Muscle of leg (tissue), 16 donors: ENCODE measurements at places on chromosomes 16 and 17.
A peak's percentile ranks its signal among the peaks of the same experiment; 100 is the strongest.

DNA sequence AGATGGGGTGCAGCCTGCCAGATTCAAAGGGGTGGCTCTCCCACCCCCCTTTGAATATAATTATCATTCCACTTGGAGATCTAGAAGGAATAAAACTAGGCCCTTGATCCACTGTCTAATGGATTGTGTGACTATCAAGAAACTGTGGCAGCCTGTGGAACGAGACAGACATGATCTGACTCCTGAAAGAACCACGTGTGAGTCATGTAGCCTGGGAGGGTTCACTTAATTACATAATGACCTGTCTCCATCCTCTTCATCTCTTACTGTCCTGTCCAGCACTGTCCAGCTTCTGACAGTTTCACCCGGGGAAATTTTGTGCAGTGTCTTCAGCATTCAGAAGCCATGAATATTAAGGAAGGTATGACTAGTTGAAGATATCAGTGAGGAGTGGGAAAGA lies 43.3 kb upstream of the CDH13 start:
- DNase-seq: no peak

DNA sequence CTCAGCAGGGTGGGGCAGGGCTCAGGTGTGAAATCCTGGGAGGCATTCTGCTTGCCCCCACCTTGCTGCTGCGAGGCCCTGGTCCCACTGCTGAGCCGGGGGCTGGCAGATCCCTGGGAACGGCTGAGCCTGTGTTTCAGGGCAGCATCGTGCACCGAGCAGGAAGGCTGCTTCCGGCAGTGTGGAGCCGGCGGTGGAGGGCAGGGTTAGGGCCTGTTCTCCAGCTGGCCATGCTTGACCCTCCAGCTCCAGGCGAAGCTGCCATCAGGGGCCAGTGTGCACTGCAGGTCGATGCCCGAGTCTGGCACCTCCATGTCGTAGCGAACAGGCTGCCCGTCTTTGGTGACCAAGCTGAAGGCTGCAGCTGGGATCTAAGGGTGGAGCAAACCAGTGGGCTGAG lies 2.5 kb upstream of the SPATA32 start:
- DNase-seq: no peak

DNA sequence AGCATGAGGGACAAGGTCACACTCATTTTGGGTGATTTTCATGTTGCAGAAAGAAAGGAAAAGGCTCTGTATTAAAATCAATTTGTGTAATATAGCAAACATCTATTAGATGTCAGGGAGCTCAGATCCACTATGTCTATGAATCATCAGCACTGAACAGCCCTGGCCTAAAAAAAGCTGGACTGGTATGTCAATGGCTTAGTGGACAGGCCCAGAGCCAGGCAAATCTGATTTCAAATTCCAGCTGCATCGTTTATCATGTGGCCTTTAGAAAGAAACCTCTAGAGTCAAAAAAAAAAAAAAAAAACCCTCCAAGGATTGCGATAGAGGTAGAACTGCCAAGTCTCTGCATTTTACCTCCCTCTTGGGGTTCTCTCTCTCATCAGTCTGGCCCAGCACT lies 5.4 kb downstream of the GAS7 start:
- peak; percentile 48 for DNase-seq

GRCh38 chr17:35760587-35760986 lies at the start of gene C17orf50:
Gene C17orf50 (plus strand): TSS chr17:35760887. CDS start chr17:35760942, 55 bp downstream.
- no peak for DNase-seq

- no peak for DNase-seq
Measured at GRCh38 chr17:33261820-33262219, 31.3 kb downstream of the ASIC2 start.

DNA sequence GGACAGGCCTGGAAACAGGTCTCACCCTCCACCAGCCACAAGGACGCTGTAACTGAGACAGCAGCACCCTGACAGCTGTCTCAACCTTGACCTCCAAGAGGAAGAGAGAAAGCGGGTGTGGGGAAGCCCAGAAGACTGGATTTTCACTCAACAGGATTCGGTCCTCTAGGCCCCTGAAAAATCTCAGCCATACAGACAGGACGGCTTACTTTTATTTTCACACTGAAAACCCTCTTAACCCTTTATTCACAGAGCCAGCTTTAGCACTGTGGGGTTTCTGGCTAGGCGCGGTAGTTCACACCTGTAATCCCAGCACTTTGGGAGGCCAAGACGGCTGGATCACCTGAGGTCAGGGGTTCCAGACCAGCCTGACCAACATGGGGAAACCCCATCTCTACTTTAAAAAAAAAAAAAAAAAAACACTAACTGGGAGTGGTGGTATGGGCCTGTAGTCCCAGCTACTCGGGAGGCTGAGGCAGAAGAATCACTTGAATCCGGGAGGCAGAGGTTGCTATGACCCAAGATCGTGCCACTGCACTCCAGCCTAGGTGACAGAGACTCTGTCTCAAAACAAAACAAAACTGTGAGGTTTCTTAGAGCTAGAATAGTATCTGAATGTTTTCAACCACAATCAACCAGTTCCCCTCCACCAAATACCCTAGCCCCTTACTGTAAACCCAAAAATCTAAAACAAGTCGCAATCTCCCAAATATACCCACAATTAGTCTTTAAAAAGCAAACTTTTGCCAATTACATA lies 5.3 kb downstream of the ANKRD11 start:
- no peak for DNase-seq

- DNase-seq: no peak
Measured at GRCh38 chr17:951325-952132, 28.0 kb downstream of the NXN start.

GRCh38 chr17:65809366-65809765 lies 247.9 kb upstream of the AXIN2 start:
- DNase-seq: no peak

DNA sequence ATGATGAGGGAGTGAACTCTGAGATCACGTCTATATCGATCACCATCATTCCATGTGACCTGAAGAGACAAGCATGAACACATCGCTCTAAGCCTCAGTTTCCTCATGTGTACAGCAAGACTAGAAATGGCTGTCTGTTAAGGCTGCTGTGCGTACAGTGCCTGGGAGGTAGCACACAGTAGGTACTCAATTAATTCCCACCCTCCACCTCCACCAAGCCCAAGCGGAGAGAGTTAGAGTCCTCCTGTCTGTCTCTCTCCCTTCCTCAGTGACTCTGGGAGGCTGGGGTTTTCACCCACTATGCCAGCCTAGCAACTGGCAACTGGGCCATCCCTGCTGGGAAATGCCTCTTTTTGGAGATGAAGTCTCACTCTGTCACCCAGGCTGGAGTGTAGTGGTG lies 318.3 kb upstream of the CCL2 start:
- DNase-seq: no peak

GRCh38 chr17:57657211-57657610 lies 87.9 kb downstream of the CCDC182 start:
- DNase-seq: no peak
